ENCODE measurements at places on chromosomes 2 and 18. TPM values are rescaled to one million over a fixed set of nuclear protein-coding genes. Genes with fewer than 3 reads are reported as not detected.

GRCh38 chr2:59583173-59583765 lies 970.2 kb downstream of the BCL11A start:
- no peak for DNase-seq

- no peak for DNase-seq
Measured at GRCh38 chr2:37634914-37635503, 36.4 kb downstream of the CDC42EP3 start.

DNA sequence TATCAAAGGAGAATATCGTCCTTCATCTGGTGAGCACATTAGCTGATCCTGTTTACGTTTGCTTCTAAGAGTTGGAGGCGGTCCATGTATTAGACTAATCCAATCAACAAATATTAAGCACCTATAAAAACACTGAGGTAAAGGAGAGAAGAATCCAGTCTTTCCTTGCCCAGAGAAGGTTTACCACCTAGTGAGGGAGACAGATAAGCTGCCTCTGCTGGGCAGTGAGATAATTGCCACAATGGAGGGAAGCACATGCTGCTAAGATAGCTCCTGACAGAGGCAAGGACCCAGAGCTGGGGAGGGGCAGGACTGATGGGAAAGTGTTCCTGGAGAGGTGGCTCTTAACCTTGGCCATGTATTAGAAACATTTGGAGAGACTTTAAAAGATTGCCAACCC lies 36.7 kb upstream of the ST8SIA5 start:
- DNase-seq, result no peak

- DNase-seq, result no peak
Measured at GRCh38 chr2:189236066-189236465, 56.5 kb upstream of the COL5A2 start.

DNA sequence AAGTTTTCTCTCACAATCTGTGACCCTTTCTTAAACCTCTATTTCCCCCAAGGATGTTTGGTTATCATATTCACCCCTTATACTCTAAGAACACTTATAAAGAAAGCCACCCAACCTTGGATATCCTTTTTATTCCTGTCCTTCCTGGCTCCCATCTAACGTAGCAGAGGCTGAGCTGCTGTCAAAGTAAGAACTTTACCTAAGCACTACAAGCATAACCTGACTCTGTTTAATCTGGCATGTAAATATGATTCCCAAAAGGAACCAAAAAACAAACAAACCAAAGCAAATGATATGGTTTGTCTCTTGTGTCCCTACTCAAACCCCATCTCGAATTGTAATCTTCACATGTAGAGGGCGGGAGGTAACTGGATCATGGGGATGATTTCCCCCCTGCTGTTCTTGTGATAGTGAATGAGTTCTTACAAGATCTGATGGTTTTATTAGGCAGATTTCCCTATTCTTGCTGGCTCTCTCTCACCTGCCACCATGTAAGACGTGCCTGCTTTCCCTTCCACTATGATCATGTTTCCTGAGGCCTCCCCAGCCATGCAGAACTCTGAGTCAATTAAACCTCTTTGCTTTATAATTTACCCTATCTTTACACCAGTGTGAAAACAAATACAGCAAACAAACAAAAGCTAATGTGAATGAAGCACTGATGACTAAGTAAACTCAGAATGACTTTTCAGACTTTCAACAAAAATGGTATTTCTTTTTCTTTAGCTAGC lies 72.7 kb upstream of the SPOPL start:
- no peak for DNase-seq

- no peak for DNase-seq
Measured at GRCh38 chr18:24065906-24066305, 51.4 kb downstream of the TTC39C start.

DNA sequence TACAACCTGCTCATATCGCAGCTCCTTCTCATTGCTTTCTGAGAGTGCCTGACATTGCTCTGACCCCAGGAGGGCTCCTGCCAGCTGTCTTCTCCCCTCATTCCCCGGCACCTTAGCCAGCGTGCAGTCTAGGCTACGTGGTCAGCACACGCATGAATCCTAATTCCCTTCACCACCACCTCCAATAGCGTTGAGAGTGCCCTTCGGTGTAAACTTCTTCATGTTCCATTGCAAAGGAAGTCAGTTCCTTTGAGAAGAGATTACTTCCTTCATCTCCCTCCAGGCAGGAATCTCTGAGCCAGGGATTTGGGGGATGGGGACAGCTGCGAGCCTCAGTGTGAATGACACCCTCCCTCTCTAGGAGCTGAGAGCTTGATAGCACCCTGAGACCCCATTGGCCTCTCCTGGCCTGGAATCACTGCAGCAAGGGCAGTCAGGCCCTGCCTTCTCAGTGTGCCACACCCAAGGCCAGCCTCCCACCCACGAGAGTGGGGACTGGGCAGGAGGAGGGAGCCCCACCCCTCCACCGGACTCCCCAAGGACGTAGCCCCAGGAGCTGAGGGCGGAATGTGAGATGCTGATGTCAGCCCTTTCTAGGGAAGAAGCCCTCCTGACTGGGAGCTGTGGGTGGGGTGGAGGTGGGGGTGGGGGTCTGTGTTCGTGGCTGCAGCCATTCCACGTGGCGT lies 53.4 kb downstream of the SLC66A2 start:
- DNase-seq, result no peak

DNA sequence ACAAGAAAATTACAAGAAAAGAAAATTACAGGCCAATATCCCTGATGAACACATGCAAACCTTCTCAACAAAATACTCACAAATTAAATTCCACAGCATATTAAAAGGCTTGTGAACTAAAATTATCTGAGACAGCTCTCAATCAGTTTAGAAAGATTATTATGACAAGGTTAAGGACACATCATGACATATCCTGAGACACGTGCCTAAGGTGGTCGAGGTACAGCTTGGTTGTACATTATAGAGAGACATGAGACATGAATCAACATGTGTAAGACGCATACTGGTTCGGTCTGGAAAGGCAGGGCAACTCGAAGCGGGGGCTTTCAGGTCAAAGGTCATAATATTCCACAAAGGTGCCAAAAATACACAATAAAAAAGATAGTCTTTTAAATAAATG lies 598.3 kb upstream of the REG3G start:
- no peak for DNase-seq

DNA sequence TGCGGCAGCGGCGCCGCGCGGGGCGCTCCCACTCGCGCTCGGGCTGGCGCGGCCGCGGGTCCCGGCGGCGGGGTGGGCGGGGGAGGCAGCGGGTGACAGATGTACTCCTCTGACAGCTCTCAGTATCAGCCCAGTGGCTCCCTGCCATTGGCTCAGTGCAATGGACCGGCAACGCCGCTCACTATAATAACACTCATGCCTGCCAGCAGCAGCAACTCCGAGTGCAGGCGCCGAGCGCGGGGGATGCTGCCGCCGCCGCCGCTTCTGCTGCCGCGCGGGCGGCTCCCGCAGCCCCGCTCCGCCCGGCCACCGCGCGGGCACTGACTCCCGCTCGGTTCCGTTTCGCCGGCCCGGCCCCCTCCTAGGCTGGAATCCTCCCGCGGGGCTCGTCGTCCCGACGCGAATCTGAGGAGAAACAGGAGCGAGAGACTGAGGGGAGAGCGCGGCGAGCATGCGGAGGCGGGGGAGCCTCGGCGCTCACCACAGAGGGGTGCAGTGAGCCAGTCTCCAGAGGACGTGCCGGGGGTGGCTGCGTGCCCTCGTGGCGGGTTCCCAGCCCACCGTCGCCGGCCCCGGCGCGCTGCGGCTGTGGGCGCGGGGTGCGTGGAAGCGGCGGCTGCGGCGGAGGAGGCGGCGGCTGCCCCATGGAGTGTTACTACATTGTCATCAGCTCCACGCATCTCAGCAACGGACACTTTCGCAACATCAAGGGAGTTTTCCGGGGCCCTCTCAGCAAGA lies at the start of gene ZNF804A:
TSS of gene ZNF804A (plus strand) at position 214 of the 738 bp plus-strand sequence. CDS start at position 645, 431 bp downstream.
- DNase-seq, result no peak

DNA sequence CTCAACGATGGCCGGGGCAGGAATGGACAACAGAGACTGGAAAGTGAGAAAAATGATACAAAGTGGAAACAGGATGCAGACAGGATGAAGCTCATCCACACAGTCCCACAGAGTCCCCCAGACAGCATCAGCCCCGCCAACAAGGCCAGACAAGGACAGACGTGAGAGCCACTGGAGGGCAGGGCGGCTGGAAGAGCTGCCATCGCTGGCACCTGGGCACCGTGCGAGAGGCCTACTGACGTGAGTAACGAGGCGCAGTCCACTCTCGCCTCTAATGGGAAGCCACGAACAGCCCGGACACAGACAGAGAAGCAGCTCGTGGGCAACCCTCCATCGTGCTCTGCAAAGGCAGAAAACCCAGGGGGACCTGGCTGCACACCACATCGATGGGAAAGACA lies 17.1 kb downstream of the HDAC4 start:
- no peak for DNase-seq

GRCh38 chr2:204663816-204664425 lies 118.6 kb downstream of the PARD3B start:
- DNase-seq, result no peak

- DNase-seq, result no peak
Measured at GRCh38 chr18:2146754-2147153, 424.6 kb downstream of the METTL4 start.

GRCh38 chr2:74552914-74553811 lies 579 bp downstream of the LOXL3 start:
- no peak for DNase-seq

GRCh38 chr2:85189606-85190270 lies 56.5 kb downstream of the TCF7L1 start:
- DNase-seq, result no peak

DNA sequence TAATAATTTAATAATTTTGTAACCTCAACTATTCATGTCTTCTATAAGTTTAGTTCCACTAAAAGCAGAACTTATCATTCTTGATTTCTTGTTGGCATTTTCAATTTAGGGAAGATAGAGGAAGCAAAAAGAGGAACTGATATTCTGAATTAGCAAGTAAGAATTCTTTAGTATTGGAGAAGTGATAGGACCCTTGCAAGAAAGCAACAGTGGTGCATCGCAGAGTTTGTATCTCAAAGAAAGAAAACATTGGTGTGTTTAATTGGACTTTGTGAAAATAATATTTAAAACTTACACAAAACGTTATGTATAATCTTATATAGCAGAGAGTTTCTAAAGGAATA lies 36.5 kb upstream of the TNFRSF11A start:
- DNase-seq, result no peak

DNA sequence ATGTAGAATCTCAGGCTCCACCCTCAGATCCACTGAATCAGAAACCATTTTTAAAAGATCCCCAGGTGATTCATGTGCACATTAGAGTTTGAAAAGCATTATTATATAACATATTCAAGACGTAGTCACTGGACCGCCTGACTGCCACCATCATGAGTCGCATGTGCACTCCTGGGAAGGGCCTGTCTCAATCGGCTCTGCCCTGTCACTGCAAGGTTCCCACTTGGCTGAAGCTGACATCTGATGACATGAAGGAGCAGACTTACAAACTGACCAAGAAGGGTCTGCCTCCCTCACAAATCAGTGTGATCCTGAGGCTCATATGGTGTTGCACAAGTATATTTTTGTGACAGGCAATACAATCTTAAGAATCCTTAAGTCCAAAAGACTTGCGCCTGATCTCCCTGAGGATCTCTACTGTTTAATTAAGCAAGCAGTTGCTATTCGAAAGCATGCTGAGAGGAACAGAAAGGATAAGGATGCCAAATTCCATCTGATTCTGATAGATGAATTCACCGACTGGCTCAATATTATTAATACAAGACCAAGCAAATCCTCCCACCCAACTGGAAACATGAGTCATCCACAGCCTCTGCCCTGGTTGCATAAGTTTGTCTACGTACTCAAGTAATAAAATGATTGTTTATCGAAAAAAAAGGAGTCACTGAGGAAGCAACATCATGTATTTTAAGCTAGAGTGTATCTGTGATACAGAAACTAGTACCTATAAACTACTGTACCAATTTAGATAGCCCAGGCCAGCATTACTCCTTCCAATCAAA lies 26.2 kb downstream of the ATAD2B start:
- DNase-seq, result no peak

TMEM247 gene
- total RNA-seq, result not detected

NETO1 gene
- total RNA-seq, result 1.0 TPM

OR6B2 gene
- total RNA-seq, result not detected

RPS27A gene
- total RNA-seq, result 1,913 TPM

ALPP gene
- total RNA-seq, result not detected

CD28 gene
- 1.6 TPM for total RNA-seq

CD226 gene
- 2.8 TPM for total RNA-seq

ACKR3 gene
- 22.9 TPM for total RNA-seq

ALK gene
- total RNA-seq, result 0.44 TPM

SLC40A1 gene
- 227 TPM for total RNA-seq

NXPH2 gene
- total RNA-seq, result 2.1 TPM

THUMPD2 gene
- total RNA-seq, result 9.3 TPM

PIEZO2 gene
- 4.6 TPM for total RNA-seq
